ENCODE measurements at places on chromosomes 12 and 14. TPM values are rescaled to one million over a fixed set of nuclear protein-coding genes. Genes with fewer than 3 reads are reported as not detected.

Gene SSPN
- total RNA-seq, result 36.7 TPM

Gene KRT4
- not detected for total RNA-seq

Gene KLHL28
- total RNA-seq, result 11.0 TPM

Gene CLEC4A
- 5.1 TPM for total RNA-seq

Gene RPL10L
- not detected for total RNA-seq

Gene DTX1
- 0.41 TPM for total RNA-seq

Gene ADAMTS20
- not detected for total RNA-seq

Gene ANP32D
- total RNA-seq, result 0.78 TPM

Gene NFATC4
- 62.0 TPM for total RNA-seq

Gene HSPB8
- 172 TPM for total RNA-seq

Gene ITGB7
- 8.3 TPM for total RNA-seq

GRCh38 chr14:100438678-100439592 lies 115.8 kb downstream of the SLC25A47 start:
- no peak for DNase-seq

DNA sequence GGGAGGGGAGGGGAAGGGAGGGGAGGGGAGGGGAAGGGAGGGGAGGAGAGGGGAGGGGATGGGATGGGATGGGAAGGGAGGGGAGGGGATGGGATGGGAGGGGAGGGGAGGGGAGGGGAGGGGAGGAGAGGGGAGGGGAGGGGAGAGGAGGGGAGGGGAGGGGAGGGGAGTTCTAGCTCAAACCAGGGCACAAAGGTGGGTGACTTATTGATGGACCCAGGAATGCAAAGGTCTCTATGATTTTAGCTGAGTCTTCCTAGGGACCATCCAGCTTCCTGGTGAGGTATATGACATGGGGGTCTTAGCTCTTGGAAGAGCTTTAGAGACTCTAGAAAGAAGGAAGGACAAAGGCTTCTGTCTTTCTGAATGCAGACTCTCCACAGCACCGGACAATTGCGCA lies 42.3 kb downstream of the ANO2 start:
- no peak for DNase-seq

- DNase-seq, result no peak
These were observed 5.0 kb downstream of the IGF1 start for GRCh38 chr12:102475355-102475754.

GRCh38 chr12:22578328-22578727 lies 34.0 kb upstream of the C2CD5 start:
- DNase-seq, result no peak

DNA sequence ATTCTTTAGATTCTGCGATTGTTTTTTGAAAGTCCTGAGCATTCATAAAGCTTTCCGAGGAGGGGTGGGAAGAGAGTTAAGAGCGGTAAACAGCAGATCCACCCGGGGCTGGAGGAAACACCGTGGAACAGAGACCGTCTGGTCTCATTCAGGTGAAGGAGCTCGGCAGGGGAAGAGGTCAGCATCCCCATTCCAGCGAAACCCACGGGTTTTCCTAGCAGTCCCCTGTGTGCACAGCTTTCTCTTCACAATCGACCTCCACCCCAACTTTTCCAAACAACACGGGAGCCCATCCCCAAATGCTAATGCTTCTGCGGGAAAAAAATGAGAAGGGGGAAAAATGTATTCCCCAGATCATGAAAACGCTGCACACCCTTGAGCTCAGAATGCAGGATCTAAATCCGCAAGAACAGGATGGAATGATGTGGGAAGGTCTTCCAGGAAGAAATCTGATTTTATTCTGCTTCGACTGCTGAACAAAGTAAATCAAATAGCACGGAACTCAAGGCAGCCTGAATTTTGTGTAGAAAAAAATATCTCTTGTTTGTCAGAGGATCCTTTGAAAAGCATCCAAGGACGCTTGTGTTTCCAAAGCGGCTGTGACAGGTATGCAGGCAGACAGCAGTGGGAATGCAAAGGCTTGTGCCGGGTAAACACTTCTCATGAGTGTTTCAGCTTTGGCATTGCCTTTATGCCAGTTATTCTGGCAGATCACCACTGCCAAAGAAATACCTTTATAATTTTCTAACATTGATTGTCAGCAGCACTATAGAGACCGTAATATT lies 128.8 kb downstream of the NDUFA12 start:
- no peak for DNase-seq

- no peak for DNase-seq
These were observed 42.1 kb downstream of the AK7 start for GRCh38 chr14:96434040-96434439.

GRCh38 chr14:68491793-68492192 lies 301.1 kb downstream of the ZFP36L1 start:
- no peak for DNase-seq

GRCh38 chr12:94872007-94872653 lies 131.4 kb downstream of the NDUFA12 start:
- no peak for DNase-seq

GRCh38 chr12:88854260-88854659 lies 274.0 kb upstream of the KITLG start:
- no peak for DNase-seq

DNA sequence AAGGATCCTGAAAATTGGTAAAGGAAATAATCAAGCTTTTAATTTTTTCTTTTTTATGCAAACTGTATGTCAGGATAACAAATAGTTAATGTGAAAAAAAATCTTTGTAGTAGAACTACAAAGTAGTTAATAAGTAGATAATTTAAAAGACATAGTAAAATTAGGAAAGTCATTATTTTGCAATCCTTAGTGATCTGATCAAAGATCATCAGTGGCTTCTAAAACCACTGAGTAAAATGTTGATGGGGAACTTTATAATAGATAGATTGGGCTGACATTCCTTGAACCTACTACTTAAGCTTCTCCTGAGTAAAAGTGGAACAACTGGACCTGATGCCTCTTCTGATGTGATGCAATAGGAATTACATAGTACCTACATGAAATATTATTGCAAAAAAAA lies 119.0 kb upstream of the TMTC2 start:
- no peak for DNase-seq

- no peak for DNase-seq
These were observed 27.7 kb upstream of the TMED10 start for GRCh38 chr14:75204116-75204515.

DNA sequence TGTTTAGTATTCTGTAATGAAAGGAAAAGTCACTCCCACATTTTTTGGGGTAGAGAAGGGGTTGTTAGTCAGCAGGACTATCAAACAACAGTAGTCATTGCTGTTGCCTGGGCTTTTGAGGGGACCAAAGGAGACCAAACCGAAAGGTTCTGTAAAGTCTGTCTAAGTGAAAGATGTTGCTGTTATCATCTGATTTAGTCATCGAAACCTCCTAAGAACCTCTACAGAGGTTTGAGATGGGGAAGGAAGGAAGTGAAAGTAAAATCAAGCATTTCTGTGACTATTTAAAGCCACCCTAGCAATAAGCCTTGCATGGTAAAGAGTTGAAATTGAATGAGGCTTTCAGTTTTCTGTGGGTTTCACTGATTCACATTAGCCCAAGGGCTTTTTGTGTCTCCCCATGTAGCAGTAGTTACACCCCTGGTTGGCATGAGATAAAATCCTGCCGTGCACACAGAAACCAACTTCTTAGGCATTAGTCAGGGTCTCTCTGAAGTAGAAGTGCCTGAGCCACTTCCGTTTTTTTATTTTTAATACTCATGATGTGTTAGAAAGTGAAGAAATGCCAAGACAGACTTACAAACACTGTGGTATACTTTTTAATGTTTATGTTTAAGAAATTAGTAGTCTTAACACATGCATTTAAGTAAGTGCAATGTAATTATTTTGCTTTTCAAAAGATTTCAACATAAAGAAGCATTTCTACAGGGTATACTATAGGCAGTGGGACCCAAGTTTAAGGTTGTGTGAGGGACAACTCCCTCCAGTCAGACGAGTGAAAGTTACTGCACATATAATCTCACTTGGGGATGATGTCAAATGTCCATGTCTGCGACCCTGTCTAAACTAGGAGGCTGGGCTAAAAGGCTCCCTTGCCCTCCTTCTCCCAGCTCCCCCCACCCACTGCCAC lies 50.4 kb downstream of the DYRK2 start:
- DNase-seq, result no peak

DNA sequence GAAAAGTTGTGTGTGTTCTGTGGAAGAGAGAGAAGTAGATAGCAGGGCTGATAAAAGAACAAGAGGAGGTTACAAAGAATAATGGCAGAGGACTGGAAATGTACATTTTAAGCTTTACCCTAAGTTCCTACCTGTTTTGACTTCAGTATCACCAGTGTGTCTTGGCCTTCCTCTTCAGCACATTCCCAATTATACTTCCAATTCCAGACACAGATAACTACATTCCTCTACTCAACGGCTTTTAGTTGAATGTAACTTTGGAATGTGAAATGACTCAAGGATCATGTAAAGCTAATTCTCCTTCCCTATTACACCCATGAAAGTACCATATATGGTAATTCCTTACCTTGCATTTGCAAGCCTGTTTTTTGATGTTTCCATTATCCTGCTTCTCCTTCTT lies 5.0 kb downstream of the MGST1 start:
- DNase-seq, result no peak

GRCh38 chr14:77508876-77509275 lies 10.3 kb upstream of the ISM2 start:
- DNase-seq, result no peak

- no peak for DNase-seq
These were observed 658.0 kb upstream of the MDGA2 start for GRCh38 chr14:48333221-48333920.

- DNase-seq, result no peak
These were observed 7.6 kb upstream of the LRTM2 start for GRCh38 chr12:1812650-1813302.

GRCh38 chr12:65624554-65625086 lies 199.7 kb upstream of the HMGA2 start:
- no peak for DNase-seq

DNA sequence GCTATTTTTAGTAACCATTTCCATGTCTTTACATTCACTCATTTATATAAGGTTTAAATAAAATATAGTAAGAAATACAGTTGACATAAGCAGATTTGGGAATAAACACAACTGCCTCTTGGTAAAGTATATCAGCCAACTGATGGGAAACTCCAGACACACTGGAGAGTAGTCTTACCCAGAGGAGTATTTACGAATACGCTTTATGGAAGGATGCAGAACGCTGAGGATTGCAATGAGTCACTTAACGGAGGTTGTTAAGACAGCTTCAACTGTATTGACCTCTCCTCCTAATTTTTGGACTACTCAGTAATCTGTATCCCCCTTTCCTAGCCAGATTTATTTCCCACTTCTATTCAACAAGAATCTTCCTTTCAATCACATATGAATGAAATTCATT lies 6.0 kb downstream of the C2CD5 start:
- DNase-seq, result no peak

DNA sequence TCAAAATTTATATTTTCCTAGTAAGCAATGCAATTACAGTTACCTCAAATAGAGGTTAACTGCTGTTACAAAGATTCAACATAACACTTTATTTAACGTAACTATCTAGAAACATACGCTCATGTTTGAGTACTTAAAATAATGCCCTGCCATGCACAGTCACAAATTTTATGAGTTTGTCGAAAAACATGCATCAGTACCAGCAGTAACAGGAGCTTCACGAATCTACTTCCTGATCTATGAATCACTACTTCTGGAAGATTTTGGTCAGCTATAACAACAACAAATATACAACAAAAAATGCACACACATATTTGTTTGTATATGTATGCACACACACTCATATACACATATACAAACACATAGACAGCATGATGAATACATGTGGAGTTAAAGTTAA lies 881.8 kb downstream of the FSCB start:
- no peak for DNase-seq

DNA sequence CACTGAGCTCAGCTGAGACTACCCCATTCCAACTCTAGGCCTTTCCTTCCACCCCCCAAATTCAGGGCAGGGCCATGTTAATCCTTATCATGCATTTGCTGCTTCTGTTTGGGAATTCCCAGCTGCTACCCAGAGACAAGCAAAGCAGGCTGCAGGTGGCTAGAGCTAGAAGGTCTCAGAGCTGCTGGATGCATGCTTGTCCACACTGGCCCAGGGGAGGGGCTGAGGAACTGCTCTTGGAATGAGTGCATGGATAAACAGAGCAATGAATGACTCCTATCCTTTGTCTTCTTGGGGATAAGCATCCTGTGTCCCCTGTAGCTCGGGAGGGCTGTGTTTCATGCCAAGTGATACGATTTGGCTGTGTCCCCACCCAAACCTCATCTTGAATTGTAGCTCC lies 136.8 kb upstream of the NOS1 start:
- DNase-seq, result no peak

DNA sequence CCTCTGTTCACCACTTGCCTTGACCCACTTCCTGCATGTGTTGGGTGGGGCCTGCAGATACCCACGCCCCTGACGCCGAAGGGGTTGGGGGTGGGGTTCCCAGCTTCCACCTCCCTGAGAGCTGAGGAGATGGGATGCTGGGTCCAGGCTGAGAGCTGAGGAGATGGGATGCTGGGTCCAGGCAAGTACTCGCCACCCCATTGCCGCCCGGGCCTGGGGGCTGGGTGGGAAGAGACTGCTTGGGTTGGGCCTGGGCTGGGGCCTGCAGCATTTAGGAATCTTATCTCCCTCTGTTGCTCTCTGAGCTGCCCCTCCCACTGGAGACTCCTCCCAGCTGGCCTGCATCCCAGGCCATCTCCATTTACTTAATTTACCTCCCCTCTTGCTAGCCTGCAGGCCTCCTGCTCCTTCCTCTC lies 17.4 kb downstream of the TEAD4 start:
- DNase-seq, result no peak

- no peak for DNase-seq
These were observed 786.2 kb upstream of the FBXO33 start for GRCh38 chr14:40218282-40218941.

DNA sequence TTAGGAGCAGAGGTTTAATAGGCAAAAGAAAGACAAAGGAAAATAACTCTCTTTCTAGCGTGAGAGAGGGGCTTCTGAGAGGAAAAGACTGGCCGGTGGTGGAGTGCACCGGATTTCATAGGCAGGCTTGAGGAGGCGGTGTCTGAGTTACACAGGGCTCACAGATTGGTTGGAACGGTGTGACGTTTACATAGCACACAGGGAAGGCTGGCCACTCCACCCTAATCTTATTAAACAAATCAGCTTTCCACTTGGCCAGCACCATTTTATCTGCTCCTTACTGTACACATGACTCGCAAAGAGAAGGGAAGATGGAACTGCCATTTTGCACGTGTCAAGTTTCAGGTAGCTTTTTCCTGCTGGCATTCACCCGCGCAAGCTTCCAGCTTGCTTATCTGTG lies 587.7 kb downstream of the RPL10L start:
- no peak for DNase-seq

DNA sequence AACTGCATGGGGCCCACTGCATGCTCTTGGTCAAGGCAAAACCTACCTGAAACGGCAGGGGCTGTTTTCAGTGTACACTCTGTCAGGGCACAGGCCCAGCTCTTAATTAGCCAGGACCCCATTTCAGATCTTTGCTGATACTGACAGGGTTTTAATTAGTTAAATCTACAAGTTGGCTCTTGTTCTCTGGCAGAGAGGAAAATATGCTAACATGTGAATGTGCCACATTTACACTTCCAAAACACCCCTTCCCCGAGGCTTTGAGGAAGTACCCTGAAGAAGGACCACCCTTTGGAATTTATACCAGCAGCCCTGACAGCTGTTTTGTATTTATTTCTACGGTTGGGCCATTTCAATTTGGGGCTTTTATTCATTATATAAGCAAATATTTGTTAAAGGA lies 66.3 kb downstream of the OTX2 start:
- no peak for DNase-seq

GRCh38 chr14:104843442-104844305 lies 21.4 kb upstream of the CEP170B start:
- no peak for DNase-seq

All from thoracic aorta (tissue), 2 donors.